Spinal cord (tissue), 10 donors: ENCODE measurements at places on chromosomes 3 and 15. TPM values are rescaled to one million over a fixed set of nuclear protein-coding genes. Genes with fewer than 3 reads are reported as not detected.

The KNL1 gene
- total RNA-seq: 13.7 TPM

The RHOV gene
- 1.7 TPM for total RNA-seq

The ABHD17C gene
- total RNA-seq: 11.4 TPM

The NRG4 gene
- 8.2 TPM for total RNA-seq
